ENCODE measurements at places on chromosomes 4 and X. TPM values are rescaled to one million over a fixed set of nuclear protein-coding genes. Genes with fewer than 3 reads are reported as not detected.

GRCh38 chr4:56272927-56273326, 114.4 kb downstream of the AASDH start:
- DNase-seq: no peak
- H3K27ac ChIP-seq: no peak overlapping the region
- H3K27me3 ChIP-seq: no peaks in the 10 kb centered on the region
- H3K4me3 ChIP-seq: no peak overlapping the region

- H3K4me3 ChIP-seq: no peak overlapping the region
- no peak for DNase-seq
- H3K36me3 ChIP-seq: no peaks in the 10 kb centered on the region
Measured at GRCh38 chr4:123545667-123546572, 149.3 kb downstream of the SPRY1 start.

- H3K36me3 ChIP-seq: no peaks in the 10 kb centered on the region
- no peak for DNase-seq
- H3K4me3 ChIP-seq: no peak overlapping the region
- H3K27me3 ChIP-seq: no peaks in the 10 kb centered on the region
- no peak overlapping the region for H3K27ac ChIP-seq
Measured at GRCh38 chr4:178309890-178310289, 867.7 kb upstream of the AGA start.

DNA sequence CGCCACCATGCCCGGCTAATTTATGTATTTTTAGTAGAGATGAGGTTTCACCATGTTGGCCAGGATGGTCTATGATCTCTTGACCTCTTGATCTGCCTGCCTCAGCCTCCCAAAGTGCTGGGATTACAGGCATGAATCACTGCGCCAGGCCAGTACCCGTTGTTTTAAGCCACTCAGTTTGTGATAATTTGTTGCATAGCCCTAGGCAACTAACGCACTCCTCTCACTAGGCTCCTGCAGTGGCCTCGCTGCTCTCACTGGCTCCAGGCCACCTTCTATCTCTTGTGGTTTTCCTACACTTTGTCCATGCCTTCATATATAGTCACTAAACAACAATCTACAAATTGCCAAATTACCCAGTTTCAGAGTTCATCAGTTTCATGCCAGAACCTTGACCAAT, 58.1 kb downstream of the DCHS2 start:
- no peaks in the 10 kb centered on the region for H3K27me3 ChIP-seq
- DNase-seq: no peak
- H3K36me3 ChIP-seq: no peaks in the 10 kb centered on the region

Gene OTUD6A
- total RNA-seq: not detected

DNA sequence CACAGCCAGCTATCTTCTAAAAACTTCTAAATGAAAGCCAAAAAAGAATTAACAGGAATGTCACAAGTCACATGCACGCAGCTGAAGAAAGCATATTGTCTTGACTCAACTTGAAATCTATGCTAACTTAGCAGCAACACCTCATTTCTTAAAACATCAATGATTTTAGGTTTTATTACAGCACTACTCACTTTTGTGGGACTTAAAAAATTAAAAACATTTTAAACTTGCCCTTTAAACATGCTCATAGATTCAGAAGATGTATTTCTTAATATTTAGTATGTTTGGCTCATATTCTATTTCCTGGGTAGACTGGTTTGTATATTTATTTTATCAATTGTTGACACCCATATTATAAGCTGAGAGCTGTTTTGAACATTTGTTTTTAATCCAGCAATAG, 279.4 kb downstream of the NKX6-1 start:
- H3K27ac ChIP-seq: no peak overlapping the region
- no peaks in the 10 kb centered on the region for H3K36me3 ChIP-seq
- no peaks in the 10 kb centered on the region for H3K27me3 ChIP-seq
- no peak overlapping the region for H3K4me3 ChIP-seq

GRCh38 chrX:124383354-124383753, 37.0 kb downstream of the SH2D1A start:
- DNase-seq: no peak
- H3K4me1 ChIP-seq: peaks cover 8% of the 10 kb centered on the region
- H3K4me3 ChIP-seq: no peak overlapping the region
- no peaks in the 10 kb centered on the region for H3K27me3 ChIP-seq

Gene HERC6
- 17.5 TPM for total RNA-seq

DNA sequence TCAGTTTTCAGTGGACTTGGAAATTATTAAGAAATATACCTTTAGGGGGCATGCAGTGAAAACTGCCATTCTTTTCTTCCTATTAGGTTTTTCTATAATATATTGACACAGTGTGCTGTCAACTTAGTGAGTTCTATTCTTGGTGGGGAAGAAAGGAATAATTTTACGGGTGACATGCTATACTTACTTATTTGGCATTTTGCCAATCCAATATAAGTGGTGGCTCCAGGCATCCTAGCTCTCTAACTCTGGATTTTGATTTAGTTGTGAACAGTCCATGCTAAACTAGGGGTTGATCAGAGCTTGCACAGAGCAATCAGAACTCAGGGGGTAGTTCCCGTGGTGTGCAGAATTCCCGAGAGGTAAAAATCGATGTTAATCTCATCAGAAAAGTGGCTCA, 277.7 kb upstream of the FTHL17 start:
- no peaks in the 10 kb centered on the region for H3K27me3 ChIP-seq
- H3K36me3 ChIP-seq: no peaks in the 10 kb centered on the region
- no peaks in the 10 kb centered on the region for H3K4me1 ChIP-seq
- H3K27ac ChIP-seq: no peak overlapping the region
- H3K4me3 ChIP-seq: no peak overlapping the region

Gene RIBC1
- 2.1 TPM for total RNA-seq

DNA sequence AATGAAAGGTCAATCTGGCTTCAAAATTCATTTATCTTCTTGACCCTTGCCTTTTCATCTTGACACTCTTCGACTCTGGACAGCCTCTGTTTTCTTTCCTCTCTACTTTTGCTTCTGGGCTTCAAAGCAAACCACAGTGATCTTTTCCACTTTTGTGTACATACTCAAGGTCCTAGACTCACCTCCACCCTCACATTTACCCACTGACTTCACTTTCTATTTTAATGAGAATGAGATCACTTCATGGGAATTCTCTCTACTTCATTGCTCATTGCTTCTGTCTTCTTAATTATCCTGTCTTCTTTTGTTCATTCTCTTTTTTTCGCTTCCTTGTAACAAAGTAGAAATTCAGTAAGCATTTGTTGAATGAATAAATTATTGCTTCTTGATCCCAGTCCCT, 330.1 kb upstream of the HAND2 start:
- H3K4me1 ChIP-seq: no peaks in the 10 kb centered on the region
- no peak for DNase-seq
- H3K36me3 ChIP-seq: no peaks in the 10 kb centered on the region
- H3K27ac ChIP-seq: no peak overlapping the region
- H3K4me3 ChIP-seq: no peak overlapping the region

DNA sequence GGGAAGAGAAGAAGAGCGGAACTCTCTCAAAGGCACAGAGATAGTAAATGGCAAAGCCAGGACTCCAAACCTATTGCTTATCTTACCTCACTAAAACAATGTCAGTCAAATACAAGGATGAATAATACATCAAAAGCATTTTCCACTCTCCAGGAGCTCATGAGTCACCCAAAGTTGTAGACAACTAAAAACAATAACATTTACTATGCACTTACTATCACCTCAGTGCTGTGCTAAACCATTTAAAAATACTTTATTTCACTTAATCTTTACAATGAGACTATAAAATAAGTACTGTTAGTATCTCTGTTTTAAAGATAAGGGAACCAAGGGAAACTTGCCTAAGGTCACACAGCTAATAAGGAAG, 163.2 kb upstream of the SPANXC start:
- no peaks in the 10 kb centered on the region for H3K36me3 ChIP-seq
- no peak for DNase-seq
- no peak overlapping the region for H3K27ac ChIP-seq
- no peaks in the 10 kb centered on the region for H3K4me1 ChIP-seq
- no peak overlapping the region for H3K4me3 ChIP-seq

DNA sequence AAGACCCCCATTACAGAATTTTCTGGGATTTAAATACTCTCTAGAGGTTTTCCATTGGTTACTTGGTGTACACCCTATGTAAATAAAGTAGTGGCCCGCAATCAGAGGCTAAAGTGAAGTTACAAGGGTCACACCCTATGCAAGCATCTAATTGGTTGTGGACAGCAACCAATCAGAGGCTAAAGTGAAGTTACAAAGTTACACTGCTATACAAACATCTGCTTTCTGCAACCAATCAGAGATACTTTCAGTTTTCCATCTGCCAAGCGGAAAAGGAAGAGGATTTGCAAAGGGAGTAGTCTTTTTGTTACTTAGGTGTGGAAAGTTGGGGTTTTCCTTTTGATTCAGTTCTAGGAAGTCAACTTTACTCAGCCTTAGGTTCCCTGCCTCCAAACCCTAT, 2.0 kb upstream of the ATRX start:
- DNase-seq: no peak
- H3K27ac ChIP-seq: peak overlapping the region; percentile 60
- no peaks in the 10 kb centered on the region for H3K36me3 ChIP-seq
- H3K4me1 ChIP-seq: peaks cover 16% of the 10 kb centered on the region
- peak overlapping the region; percentile 34 for H3K4me3 ChIP-seq

Gene GAGE13
- not detected for total RNA-seq
